Right atrium auricular region (tissue), 2 donors: ENCODE measurements at places on chromosomes 7 and 10.

DNA sequence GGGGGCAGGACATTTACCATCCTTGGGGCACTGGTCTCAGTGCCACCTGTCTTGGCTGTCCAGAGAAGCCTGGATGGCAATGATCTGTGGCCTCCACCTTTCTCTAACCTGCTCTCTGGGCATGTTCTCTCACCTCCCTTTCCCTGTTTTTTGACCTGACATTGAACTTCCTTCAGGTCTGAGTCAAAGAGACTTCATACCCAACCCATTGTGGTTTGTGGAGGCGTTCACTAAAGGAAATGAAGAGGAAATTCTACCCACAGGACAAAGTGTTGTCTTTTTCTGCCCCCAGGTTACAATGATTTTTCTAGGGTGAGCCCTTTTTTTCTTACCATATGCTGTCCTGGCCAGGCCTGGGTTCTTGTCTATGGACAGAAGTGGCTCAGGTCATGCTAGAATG, 76.6 kb downstream of the CYP26A1 start:
- H3K4me1 ChIP-seq: no peaks in the 10 kb centered on the region
- no peaks in the 10 kb centered on the region for H3K27me3 ChIP-seq
- H3K27ac ChIP-seq: no peak overlapping the region
- H3K4me3 ChIP-seq: no peak overlapping the region

GRCh38 chr7:70923181-70923845, 208.6 kb upstream of the GALNT17 start:
- no peaks in the 10 kb centered on the region for H3K4me1 ChIP-seq
- H3K4me3 ChIP-seq: no peak overlapping the region
- H3K36me3 ChIP-seq: no peaks in the 10 kb centered on the region

GRCh38 chr7:112995059-112995824, 91.4 kb downstream of the GPR85 start:
- peak overlapping the region; percentile 58 for H3K27ac ChIP-seq
- no peaks in the 10 kb centered on the region for H3K36me3 ChIP-seq
- DNase-seq: no peak
- no peaks in the 10 kb centered on the region for H3K4me1 ChIP-seq

GRCh38 chr7:134710854-134711624, 64.4 kb downstream of the BPGM start:
- no peaks in the 10 kb centered on the region for H3K27me3 ChIP-seq
- H3K36me3 ChIP-seq: no peaks in the 10 kb centered on the region
- no peak for DNase-seq
- no peak overlapping the region for H3K27ac ChIP-seq
- peaks cover 5% of the 10 kb centered on the region for H3K4me1 ChIP-seq

DNA sequence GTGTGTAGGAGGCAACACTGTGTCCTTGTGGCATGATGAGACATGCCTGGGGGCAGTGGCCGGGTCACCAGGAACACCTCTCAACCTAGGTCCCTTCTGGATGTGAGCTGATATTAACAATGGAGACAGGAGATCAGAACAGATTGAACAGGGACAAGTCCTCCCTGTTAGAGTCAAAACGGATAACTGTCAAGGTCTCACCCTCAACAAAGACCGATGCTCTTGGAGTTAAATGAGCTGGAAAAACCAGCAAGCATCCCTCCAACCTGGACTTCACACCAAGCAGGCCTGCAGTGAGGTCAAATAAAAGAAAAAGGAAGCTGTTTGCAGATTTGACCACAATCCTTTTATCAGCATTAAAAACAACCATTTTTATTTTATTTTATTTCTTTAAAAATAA, 49.0 kb downstream of the SLIT1 start:
- no peak overlapping the region for H3K27ac ChIP-seq
- H3K4me3 ChIP-seq: no peak overlapping the region
- DNase-seq: no peak
- no peaks in the 10 kb centered on the region for H3K4me1 ChIP-seq
- no peaks in the 10 kb centered on the region for H3K27me3 ChIP-seq

DNA sequence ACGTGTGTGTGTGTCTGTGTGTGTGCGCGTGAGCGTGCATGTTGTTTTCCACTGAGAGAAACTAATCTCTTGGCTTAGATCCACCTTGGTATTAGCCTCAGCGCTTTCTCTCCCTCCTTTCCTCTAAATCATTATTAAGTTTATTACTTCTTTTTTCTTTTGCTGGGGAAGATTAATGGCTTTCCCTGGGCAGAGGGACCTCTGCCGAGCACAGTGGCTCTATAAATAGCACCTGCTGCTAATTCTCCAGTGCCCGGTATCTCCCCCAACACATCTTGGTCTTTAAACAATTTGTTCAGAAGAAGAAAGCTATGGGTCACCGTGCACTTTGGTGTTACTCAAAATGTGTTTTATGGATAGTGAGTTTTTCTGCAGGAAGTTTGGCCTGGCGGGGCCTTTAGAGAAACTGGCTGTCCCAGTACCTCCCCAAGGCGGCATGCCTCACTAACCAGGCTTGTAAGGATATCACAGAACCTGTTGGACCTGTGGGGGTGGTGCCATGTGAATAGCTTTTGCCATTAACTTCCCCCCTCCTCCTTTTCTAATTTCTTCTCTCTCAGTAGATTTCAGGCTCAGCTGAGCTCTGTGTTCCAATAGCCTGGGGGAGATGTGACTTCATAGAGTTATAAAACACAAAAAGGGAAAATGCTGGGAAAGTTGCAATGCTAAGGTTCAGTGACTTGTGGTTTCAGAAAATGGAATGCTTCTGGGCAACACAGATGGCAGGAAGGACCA, 70.1 kb upstream of the RAB11FIP2 start:
- H3K4me3 ChIP-seq: no peak overlapping the region
- no peaks in the 10 kb centered on the region for H3K27me3 ChIP-seq
- peaks cover 10% of the 10 kb centered on the region for H3K4me1 ChIP-seq
- H3K27ac ChIP-seq: no peak overlapping the region
- H3K36me3 ChIP-seq: no peaks in the 10 kb centered on the region
- DNase-seq: no peak

GRCh38 chr7:94252971-94253370, 141.7 kb upstream of the COL1A2 start:
- no peak overlapping the region for H3K4me3 ChIP-seq
- no peaks in the 10 kb centered on the region for H3K36me3 ChIP-seq
- no peaks in the 10 kb centered on the region for H3K4me1 ChIP-seq
- H3K27me3 ChIP-seq: no peaks in the 10 kb centered on the region
- DNase-seq: no peak

DNA sequence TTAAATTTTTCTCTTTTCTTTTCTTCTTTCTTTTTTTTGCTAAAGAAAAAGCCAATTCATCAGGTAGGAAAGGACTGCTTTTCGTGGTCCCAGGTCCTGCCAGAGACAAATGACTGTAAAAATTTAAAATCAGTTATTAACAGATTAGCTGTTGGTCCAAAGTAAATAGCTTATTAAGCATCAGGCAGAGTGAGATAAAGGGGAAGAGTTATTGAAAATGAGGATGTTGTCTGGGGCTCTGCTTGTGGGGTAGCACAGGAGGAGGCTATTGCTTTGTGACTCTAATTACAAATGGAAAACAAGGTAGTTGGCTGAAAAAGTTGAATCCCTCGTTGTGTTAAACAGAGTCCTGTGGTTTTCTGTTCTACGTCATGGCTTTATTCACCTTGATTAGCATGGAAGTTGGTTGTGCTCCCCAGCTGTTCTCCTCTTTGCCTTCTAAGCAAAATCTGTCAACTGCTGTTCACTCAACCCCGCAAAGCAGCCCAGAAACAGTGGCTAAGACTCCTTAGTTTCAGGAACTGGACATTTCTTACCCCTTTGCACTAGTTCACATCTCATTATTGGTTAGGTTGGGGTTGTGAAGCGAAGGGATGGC, 128.9 kb downstream of the SNX10 start:
- H3K27me3 ChIP-seq: no peaks in the 10 kb centered on the region
- DNase-seq: no peak
- no peak overlapping the region for H3K27ac ChIP-seq
- H3K4me1 ChIP-seq: no peaks in the 10 kb centered on the region
